ENCODE measurements at places on chromosomes 11 and 22.

DNA sequence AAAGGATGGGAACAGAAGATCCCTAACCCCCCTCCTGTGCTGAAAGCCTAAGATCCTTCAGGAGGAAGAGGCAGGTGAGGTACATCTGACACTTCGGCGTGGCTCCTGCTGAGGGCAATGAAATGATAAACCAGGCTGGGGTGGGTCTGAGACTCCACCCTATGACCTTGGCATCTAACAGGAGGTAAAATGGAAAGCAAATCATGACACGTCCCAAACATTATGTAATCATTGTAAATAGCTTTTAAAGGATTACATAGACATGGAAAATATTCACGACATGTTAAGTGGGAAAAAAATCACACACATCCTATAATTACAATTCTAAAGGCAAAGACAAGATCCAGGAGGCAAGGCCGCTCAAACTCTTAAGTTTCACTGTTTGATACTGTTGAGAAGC lies 70.5 kb downstream of the LINC01488 start:
- no peak for DNase-seq

GRCh38 chr11:88398372-88398771 lies 60.8 kb upstream of the CTSC start:
- DNase-seq = peak; percentile 28

GRCh38 chr11:105929084-105929955 lies 92.7 kb downstream of the MSANTD4 start:
- DNase-seq = no peak

- no peak for DNase-seq
Measured at GRCh38 chr11:848380-848931, 5.8 kb downstream of the TSPAN4 start.

DNA sequence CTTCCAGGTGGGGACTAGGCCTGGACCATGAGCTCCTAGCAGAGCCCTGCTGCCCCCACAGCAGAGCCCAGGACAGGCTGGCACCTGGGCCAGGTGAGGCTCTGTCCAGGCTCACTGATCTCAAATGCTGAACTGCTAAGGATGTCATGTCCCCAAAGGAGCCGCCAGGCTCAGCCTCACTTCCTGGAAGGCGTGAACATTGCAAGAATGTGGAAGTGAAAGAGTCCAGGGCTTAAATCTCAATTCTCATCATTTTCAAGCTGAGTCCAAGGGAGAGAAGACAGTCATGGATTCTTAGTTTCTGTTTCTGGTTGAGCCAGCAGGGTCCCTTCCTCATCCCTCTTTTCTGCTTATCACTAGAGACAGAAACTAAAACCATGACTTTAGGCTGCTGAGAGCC lies 5.0 kb downstream of the ASCL2 start:
- DNase-seq = no peak

DNA sequence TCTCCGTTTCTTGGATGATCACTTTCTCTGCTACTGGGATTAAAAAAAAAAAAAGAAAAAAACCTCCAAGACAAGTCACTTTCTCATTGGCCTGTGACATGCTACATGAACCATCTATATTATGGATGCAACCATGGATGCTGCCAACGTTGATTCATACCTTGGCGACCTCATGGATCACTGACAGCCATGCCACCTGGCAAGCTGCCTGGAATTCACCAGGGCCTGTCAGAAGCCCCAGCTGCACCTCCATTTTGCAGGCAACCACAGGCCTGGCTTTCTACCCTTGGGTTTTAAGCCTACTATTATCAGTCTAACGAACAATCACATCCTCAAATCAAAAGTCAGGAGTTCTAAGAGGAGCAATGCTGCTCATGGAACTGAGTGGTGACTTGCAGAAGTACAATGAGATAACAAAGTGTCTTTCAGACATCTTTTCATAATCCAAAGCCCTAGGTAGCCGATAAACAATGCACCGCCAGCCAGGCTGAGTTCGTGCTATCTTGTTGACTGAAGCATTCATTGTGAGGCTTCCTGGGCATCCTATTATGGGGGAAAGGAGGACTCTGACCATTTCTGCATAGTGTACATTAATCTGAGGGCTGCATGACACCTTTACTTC lies 48.0 kb upstream of the CADM1 start:
- DNase-seq = no peak

GRCh38 chr11:113251281-113251680 lies 63.1 kb upstream of the TTC12 start:
- DNase-seq = no peak

DNA sequence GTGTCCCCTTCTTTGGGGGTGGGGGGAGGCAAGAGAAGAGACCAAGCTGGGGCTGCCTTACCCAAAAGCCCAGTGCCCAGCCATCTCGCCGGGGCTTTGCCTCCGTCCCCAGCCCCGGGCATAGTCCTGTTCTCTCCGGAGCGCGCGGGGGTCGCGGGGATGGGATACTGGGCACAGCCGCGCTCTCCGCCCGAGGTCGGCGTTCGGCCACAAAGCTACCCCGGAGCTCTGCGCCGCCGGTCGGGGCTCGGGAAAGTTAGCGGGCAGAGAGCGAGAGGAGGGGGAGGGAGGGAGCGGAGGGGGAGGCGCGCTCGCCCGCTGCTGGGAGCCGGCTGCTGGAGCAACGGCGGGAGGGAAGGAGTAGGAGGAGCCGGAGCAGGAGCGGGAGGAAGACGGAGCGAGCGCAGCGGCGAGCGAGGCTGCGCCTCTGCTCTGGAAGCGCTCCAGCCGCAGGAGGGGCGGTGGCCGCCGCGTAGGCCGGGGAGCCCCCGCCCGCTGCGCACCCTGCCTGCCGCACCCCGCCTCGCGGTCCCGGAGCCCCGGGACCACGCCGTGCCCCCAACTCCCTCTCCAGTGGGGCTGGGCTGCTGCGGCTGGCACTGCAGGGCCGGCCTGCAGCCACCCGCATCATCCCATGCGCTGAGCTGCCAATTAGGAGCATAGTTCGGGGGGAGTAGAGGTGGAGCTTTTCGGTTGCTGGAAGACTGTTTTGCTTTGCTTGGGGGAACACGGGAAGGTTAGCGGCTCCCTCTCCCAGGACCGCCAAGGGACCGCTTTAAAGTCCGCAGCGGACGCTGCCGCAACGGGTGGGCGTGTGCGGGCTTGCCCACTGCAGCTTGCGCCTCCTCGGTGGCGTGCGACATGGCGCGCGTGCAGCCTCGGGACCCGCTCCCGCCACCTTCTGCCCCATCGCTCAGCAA lies at the start of gene SCN4B:
Gene SCN4B, minus strand, starts transcription at position 272 of the 920 bp plus-strand sequence. Its CDS starts 150 bp downstream, at position 122.
- DNase-seq = peak; percentile 23

DNA sequence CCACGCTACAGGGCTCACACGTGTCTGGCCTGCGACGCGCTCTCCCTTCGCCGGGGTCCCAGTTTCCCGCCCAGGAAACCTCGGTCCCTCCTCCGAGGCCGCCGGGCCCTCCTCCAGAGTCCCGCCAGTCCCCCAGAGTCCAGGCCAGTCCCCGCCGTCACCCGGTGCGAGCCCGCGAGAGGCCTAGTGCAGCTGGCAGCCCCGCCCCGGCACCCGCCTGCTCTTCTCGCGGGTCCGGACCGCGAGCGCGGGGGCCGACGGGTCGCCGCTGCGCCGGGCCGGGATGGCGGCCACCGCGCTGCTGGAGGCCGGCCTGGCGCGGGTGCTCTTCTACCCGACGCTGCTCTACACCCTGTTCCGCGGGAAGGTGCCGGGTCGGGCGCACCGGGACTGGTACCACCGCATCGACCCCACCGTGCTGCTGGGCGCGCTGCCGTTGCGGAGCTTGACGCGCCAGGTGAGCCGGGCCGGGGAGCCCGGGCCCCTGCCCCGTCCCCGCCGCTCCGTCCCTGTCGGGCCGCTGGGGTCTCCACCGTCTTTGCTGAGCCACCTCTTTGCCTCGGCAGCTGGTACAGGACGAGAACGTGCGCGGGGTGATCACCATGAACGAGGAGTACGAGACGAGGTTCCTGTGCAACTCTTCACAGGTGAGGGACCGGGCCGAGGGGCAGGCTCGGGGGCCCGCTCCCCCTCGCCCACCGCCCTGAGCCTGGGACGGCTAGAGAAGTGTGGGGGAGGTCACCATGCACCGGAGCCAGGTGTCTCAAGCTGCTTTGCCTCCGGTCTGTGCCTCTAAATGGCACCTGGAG lies at the start of gene PTPMT1:
Gene PTPMT1, plus strand, starts transcription at position 260 of the 809 bp plus-strand sequence. Its CDS starts 24 bp downstream, at position 284.
- no peak for DNase-seq

- no peak for DNase-seq
Measured at GRCh38 chr11:69694781-69695180, 9.0 kb downstream of the FGF19 start.

- peak; percentile 80 for DNase-seq
Measured at GRCh38 chr22:42754658-42755057, 34.0 kb upstream of the A4GALT start.

DNA sequence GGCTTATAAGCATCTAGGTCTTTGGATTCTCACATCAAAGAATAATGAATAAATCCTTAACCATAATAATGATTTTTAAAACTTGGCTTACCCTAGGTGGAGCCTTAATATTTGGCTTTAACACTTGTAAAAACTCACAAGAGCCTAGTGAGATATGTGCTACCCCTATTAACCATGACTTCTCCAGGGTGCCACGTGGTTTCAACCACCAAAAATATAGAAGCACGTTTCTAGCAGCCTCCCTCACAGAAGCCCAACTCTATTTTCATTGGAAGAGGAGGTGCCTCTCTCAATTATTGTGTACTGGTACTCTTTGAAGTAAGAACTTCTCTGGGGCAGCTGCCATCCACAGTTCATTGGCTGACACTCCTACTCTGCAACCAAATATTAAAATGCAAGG lies 46.5 kb upstream of the GDPD4 start:
- no peak for DNase-seq

DNA sequence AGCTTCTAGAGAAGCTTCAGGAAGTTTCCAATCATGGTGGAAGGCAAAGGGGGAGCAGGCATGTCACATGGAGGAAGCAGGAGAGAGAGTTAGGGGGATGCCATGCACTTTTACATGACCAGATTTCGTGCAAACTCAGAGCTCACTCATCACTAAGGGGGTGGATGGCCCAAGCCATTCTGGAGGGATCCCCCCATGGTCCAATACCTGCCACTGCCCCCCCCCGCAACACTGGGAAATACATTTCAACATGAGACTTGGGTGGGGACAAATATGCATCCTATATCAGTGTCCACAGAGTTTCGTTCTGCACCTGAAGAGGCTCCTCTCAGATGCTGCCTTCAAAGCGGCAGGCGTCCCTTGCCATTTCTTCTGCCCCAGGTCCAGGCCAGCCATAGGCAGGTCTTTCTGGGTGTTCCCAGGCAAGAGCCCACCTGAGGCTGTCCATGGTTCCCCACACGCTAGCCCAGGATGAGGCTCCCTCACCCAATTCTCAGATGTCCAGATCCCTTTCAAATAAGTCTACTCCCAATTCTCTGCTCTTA lies 1344.3 kb downstream of the TBC1D22A start:
- DNase-seq = no peak

- no peak for DNase-seq
Measured at GRCh38 chr11:92789761-92790160, 179.7 kb upstream of the MTNR1B start.

GRCh38 chr11:102385085-102386007 lies 38.3 kb downstream of the BIRC2 start:
- DNase-seq = no peak
